ENCODE measurements at places on chromosomes 12 and 14.

- no peak for DNase-seq
Observed at GRCh38 chr12:128381946-128382345, 115.0 kb downstream of the TMEM132C start.

GRCh38 chr12:78271546-78271945 is 440.9 kb downstream of the NAV3 start:
- DNase-seq, result no peak

GRCh38 chr14:90553921-90554336 is 157.1 kb downstream of the CALM1 start:
- DNase-seq, result no peak

- DNase-seq, result no peak
Observed at GRCh38 chr12:100337727-100338126, 19.1 kb upstream of the SLC17A8 start.

GRCh38 chr12:41972598-41972997 is 172.1 kb downstream of the GXYLT1 start:
- DNase-seq, result no peak

DNA sequence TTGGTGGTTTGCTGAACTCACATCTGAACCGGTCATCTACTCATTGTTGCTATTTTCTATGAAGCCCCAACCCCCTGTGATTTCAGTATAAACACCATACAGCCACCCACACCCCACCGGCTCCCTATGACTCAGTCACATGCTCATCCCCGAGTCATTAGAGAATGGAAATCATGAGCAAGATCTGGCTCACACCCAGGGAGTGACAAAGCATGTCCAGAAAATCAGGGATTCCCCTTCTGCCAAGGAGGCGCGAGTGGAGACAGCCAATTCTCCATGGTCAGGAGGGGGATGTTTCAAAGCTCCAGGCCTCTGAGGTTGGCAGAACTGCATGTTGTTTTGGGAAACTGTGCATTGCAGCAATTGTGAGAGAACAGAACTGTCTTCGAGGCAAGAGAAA is 657.5 kb upstream of the TBX3 start:
- no peak for DNase-seq

GRCh38 chr14:22554498-22555383 is 34.3 kb downstream of the DAD1 start:
- no peak for DNase-seq

DNA sequence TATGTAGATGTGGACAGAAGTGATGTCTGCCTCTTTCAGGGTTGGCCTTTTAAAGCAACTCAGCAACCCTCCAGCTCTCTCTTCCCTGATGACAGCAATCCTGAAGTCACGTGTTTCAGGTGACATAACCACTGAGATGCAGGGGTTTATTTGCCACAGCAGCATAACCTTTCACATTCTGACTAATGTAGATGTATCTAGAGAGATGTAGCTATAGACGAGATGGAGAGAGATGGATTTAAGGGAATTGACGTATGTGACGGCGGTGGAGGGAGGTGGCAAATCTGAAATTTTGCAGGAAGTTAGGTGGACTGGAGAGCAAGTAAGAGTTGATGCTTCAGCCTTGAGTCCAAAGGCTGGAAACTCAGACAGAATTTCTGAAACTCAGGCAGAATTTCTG is 126.0 kb downstream of the ZFP36L1 start:
- DNase-seq, result no peak

GRCh38 chr12:101086490-101087135 is 123.4 kb downstream of the SLC5A8 start:
- no peak for DNase-seq

- DNase-seq, result no peak
Observed at GRCh38 chr14:64008016-64008415, 155.2 kb downstream of the SYNE2 start.

- no peak for DNase-seq
Observed at GRCh38 chr12:91954326-91954725, 191.3 kb downstream of the BTG1 start.

DNA sequence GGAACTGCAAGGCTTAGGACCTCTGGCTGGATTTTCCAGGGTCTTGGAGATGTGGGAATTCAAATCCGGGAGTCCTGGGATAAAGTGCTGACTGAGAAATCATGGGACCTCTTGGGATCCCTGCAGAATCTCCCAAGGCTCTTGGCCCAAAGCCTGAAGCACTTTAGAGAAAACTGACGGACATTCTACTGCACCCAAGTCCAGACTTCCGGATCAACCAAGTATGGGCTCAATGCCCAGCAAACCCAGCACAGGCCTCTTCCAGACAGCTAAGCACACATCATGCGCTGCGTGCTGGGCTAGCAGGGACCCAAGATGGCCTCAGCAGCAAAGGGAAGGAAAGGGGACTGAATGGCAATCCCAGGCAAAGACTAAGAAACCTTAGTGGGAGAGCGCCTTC is 85.0 kb downstream of the ACTN1 start:
- DNase-seq, result no peak

GRCh38 chr12:41521872-41522379 is 333.8 kb downstream of the PDZRN4 start:
- no peak for DNase-seq

DNA sequence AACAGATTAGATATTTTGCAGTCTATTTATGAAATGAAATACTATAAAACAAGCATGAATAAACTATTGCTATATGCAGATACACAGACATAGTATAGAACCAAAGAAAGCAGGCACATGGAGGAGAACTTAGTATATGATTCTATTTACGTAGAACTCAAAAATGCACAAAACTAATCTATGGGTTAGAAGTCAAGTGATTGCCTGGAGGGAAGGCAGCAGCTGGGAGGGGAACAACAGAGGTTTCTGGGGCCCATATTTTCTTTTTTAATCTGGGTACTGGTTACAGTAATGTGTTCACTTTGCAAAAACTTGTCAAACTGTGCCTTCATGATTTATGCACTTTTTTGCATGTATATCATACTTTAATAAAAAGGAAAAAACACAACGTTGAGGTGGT is 202.0 kb downstream of the BCAT1 start:
- no peak for DNase-seq

- no peak for DNase-seq
Observed at GRCh38 chr12:19998411-19998810, 369.9 kb upstream of the PDE3A start.

DNA sequence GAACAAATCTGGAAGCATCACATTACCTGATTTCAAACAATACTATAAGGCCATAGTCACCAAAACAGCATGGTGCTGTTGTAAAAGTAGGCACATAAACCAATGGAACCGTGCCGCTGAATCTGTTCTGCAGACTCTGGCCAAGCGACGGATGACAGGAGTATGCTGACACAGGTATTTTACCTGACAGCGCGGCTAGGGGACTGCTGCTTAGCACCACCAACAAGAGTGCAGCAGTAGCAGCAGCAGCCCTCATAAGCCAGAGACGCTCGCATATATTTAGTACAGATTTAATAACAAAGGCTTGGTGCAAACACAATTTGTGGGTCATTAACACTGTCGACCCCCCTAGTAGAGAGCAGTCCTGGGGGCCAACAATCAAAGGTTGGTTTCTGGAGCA is 677.6 kb upstream of the LMO3 start:
- DNase-seq, result no peak

- DNase-seq, result no peak
Observed at GRCh38 chr12:104966677-104967076, 8.6 kb upstream of the SLC41A2 start.

GRCh38 chr14:49939884-49940510 is 47.1 kb downstream of the ARF6 start:
- no peak for DNase-seq

- DNase-seq, result peak; percentile 16
Observed at GRCh38 chr12:54082397-54082892, 28.8 kb downstream of the HOXC4 start.

DNA sequence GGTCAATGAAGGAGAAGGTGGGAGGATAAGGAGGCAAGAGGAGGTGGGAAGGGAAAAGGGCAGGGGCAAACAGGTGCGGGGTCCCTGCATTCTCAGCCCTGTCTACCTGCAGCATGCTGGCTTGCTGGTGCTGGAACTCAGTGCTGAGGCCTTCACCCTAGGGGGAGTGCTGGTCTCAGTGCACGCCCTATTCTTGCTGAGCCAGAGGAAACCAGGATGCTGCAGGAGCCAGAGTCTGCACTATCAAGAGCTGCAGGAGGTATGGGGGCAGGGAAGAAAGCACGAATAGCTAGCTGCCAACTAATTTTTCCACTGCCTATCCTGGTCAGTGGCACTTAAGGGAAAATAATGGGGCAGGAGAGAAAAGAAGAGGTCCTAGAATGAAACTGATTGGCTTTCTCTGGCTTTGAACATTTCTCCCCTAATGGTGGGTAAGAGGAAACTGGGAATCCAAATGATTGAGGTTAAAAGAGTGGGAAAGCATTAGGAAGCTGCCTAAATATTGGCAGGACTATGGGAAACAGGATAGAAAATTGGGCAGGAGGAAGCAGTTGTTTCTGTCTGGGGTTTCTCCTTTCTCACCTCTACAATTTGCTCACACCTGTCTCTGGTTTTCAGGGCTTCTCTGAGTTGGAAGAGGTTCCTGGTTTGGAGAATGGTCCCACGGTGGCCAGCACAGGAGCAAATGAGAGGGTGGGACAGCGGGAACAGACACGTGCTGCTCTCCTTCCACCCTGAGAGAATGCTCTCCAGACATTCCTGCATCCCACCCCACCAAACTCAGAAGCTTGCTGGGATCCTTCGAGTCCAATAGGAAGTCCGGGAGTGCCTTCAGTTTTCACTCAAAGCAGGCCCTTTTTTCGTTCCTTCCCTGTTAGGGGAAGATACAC is 1.9 kb downstream of the TMEM253 start:
- DNase-seq, result no peak

- DNase-seq, result no peak
Observed at GRCh38 chr12:23771240-23771949, 178.1 kb downstream of the SOX5 start.

DNA sequence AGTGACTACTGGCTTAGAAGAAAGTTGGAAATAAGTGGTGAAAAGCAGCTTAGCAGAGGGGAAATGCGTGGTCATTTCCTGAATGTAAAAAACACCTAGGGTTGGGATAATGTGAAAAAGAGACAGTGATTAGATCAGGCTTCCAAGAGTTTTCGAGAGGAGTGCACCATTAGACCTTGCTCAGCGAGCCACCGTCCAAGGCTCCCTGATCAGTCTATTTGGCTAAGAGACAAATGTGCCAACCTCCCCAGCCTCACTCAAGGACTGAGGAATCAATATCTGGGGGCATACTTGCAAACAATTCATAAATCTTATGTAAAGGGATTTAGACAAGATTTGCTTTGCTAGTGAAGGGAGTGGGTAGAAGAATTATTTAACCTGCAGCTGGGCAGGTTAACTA is 594.5 kb downstream of the NRXN3 start:
- DNase-seq, result no peak

DNA sequence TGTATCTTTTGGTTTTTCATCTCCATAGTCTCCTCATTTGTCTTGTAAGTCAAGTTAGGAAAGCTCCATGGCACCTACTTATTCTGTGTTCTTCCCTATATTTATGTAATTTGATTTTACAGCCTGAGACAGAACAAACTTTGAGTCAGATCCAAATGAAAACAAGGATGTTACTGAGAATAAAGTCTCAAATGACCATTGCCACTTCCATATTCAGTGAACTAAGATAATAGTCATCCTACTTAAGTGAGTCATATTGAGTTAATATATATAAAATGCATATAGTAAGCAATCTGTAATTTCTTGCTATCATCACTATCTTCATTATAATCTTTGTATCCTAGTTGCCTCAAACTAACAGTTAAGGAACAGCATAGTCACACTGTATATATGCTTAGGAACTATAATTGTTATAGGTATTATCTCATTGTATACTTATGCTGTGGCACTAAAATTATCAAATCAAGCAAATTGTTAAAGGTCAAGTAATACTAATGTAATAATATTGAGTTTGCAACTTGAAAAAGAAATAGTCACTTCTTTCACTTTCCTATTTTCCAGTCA is 30.8 kb downstream of the TMTC3 start:
- DNase-seq, result no peak

DNA sequence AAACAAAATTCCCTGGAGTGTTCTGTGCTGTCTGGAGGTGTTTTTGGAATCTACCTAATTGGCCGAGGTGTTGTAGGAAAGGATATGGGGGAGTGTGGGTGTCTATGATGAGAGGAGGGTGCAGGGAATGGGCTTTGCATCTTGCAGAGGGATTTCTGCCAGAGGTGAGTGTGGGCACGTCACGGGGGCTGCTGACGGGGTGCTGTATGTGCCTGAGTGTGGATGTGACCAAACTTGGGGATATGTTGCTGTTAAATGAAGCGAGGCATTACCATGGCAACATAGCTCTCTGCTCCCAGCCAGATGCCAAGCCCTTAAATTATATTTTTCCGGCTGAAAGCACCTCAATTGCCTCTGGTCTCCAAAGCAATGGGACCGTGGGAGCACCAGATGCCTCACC is 44.3 kb upstream of the SPTLC2 start:
- no peak for DNase-seq

DNA sequence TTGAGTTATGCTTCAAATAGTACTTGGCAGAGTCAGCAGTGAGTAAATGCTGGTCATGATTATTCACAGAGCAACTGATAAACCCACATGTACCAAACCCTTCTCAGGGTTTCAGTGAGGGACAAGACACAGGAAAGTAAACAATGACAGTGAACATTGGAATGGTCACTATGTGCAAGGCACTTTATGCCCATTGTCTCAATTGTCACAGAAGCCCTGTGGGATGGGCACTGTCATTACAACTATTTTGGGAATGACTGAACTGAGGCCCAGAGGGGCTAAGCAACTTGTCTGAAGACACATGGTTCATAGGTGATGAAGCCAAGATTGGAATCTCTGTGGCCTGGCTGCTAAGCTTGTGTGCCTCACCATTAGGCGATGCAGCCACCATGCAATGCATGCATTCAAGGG is 238.5 kb downstream of the RBM19 start:
- DNase-seq, result no peak

DNA sequence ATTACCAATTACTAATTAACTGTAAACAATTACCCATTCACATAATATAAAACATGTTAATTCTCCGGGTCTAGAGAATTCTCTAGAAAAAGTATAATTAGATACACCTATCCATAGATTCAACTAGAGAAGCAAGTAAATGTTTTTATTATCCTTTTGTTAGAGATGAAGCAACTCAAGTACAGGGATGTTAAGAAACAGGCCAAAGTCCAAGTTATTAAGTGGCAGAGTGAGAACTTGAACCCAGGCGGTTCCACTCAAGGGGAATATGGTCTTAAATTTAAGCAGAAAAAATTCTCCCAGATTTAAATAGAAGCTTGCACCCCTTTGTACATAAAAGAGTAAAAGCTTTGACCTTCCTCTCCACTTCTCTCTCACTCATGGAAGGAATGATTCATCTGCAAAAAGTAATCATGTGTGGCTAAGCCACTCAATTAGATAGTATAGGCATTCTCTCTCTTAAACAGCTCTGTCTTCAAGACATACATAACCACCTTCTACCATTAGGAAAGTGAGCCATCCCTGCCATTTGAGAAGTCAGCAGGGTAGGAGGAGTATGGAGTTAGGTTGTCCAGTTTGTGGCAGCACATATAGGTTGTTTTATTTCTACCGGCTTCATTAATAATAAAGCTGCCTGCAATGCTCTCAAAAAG is 34.1 kb downstream of the ERGIC2 start:
- no peak for DNase-seq

Measured in stimulated activated CD4-positive, alpha-beta T cell treated with anti-CD3 and anti-CD28 coated beads, Interleukin-15, amount 100 ng/mL, for 48 hours (primary cell).